ENCODE measurements at places on chromosomes 3 and 15.

GRCh38 chr15:27273506-27273905, 302.5 kb downstream of the GABRG3 start:
- no peak for DNase-seq

DNA sequence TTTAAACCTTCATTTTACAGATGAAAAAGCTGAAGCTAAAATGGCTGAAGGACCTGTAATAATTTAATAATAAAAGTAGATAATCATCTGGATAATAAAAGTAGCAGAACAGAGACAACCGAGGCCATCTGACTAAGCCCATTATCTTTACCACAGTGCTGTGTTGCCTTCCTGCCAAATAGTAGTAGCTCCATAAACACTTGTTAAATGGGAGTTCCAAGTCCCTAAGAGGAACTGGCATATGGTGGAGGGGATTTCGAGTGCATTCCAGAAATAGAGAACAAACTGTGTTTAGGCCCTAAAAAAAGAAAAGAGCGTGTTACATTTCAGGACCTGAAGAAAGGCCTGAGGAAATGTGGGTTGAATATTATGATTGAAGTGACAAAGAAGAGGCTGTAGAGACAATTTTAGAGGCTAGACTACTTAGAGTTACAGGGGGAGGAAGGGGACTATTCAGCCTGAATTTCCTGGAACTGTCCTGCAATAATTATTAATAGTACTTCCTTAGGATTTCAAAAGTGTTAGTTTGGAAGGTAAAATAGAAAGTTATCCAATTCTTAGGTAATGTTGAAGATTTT, 424.3 kb downstream of the ROBO2 start:
- no peak for DNase-seq

- no peak for DNase-seq
Observed at GRCh38 chr3:28923994-28924393, 356.9 kb upstream of the RBMS3 start.

DNA sequence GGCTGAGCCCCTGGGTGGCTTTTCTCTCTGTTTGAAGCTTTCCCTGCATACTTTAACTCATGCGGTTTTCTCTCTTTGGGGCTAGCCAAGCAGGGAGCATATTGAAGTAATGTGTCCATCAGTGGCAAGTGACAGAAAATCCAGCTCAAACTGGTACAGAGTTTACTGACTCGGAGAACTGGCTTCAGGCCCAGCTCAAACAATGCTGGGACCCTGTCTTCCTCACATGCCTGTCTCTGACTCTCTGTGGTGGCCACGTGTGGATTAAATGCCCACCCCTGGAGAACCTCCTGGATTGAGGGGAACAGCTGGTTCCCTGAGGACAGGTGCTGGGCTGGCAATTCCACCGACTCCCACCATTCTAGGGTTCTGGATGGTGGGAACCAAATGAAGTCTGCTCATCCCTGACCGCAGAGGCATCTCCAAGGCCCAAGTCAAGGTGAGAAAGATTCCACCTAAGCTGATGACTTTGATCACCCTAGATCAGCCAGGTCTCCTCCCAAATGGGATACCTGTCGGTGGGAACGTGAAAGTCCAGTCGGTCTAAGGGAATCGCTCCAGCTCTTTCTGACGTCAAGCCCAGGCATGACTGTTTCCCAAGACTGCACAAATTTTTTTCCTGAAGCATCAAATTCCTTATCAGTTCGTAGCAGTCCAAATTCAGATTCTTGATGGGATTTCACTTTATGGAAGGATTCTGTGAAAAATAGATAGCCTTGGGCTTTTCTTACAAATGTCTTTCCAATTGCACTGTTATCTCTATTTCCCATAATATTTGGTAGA, 16.3 kb upstream of the HDAC11 start:
- no peak for DNase-seq

DNA sequence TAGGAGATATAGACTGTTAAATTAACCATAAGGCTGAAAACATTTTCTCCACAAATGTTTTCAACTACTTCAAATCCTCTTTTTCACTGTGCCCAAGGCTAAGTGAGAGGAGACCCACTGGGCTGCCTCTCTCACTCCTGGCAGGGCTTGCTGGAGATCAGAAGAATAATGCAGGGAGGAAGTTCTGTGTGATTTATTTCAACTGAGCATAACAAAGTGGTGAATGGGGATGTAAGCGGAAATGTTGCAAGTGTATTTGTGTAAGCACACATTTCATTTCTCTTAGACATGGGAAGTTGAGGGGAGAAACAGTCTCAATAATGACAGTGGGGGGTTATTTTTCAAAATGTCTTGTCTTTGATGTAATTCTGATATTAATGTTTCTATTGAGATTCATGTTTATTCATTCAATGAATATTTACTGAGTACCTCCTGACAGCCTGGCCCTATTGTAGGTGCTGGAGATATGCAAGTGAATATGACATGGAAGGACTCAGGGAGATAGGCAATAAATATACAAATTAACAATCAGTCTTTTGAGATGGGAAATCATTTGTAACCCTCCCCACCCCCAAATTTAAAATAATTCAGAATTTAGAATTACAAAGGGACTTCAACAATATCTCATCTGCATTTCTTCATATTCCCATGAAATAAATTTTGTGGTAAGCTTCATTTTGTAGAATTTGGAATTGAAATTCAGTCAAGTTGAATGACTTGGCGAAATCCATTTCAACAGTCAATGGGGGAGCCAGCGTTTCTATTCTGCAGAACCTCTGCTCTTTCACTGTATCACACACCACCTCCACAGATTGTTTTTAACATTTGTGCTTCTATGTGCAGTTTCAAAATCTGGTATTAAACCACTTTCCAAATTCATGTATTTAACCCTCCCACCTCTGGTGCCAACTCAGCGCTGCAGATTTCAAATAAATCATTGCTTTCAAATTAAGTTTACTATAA, 247.2 kb downstream of the SLC9A9 start:
- DNase-seq = no peak

DNA sequence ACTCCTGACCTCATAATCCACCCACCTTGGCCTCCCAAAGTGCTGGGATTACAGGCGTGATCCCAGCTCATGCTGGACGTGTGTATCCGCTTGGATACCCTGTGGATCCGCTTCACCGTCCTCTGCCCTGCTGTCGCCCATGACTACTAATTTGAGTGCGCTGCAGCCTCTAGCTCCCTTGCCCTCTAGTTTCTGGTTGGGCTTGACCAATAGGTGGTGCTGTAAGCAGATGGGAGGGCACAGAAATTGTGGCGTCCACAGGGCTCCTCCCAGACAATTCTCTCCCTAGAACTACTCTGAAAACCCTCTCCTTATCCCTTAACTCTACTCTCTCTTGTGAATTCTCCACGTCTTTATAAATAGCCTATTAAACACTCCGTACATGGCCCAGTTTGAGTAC, 36.2 kb downstream of the ZPLD1 start:
- DNase-seq = no peak

GRCh38 chr3:171150945-171151344, 124.4 kb upstream of the SLC2A2 start:
- no peak for DNase-seq

DNA sequence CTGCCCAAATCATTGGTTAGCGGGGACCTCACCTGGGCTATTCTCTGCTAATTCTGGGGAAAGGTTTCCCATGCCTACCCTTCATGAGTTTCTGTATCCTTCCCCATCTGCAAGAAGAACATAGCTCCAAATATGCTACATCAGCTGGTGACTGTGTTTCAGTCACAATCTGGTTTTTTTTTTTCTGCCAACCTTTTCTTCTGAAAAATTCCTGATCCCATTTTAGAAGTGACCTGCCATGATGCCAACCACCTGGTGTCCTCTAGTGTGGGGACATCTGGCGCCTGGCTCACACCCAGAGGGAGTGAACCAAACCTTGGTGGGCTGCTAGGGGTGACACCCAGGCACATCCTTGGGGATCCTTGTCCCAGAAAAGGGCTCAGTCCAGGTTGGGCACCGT, 76.1 kb downstream of the CHRD start:
- DNase-seq = no peak

GRCh38 chr15:60554494-60554893, 75.6 kb upstream of the ICE2 start:
- no peak for DNase-seq

DNA sequence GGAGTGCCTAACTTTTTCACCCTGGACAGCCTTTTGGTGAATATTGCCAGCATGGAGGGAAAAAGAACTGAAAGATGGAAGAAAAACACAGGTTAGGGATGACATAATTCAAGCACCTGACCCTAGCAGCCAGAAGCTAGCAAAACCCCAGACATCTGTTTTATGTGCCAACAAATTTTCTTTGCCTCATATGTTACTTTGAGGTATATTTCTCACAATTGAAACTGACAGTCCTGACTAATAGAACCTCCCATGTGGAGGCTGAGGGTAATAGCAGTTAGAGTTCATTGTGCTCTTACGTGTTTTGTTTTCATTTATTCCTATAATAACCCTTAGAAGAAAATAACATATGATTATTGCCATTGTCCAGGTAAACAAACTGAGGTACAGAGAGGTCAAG, 71.5 kb upstream of the SLC25A26 start:
- no peak for DNase-seq

DNA sequence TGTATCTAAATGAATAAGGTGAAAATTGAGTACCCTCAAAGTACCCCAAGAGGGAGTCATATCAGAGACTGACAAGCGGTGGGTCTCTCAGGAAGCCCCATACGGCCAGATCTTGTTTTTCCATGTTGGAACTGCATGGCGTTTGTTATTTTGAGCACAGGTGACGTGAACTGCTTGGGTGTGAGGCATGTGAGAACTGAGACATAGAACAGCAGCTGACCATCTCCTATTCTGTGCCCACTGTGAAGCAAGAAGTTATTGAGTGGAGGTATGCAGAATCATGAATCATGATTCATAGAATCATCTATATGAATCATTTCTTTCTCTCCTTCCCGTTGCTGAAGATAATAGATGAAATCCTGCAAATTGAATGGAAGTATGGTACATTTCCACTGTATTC, 4.6 kb downstream of the VPS8 start:
- DNase-seq = no peak

- no peak for DNase-seq
Observed at GRCh38 chr3:172319595-172319994, 128.7 kb downstream of the GHSR start.

GRCh38 chr3:168608926-168609325, 513.2 kb upstream of the GOLIM4 start:
- DNase-seq = no peak

- DNase-seq = no peak
Observed at GRCh38 chr15:41778521-41778920, 4.2 kb downstream of the MAPKBP1 start.

DNA sequence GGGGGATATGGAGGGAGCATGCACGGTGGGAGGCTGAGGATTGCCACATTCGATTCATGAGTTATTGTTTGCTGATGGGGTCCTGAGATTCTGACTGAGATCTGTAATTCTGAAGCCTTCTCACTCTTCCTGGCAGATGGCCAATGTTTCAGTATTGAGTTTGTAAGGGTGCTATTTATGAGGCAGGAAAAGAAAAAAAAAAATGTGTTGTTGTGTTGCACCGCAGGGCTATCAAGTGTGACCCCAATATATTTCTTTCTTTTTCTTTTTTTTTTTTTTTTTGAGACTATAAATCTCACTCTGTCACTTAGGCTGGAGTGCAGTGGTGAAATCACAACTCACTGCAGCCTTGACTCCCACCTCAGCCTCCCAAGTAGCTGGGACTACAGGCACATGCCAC, 3.2 kb upstream of the SENP2 start:
- DNase-seq = no peak

DNA sequence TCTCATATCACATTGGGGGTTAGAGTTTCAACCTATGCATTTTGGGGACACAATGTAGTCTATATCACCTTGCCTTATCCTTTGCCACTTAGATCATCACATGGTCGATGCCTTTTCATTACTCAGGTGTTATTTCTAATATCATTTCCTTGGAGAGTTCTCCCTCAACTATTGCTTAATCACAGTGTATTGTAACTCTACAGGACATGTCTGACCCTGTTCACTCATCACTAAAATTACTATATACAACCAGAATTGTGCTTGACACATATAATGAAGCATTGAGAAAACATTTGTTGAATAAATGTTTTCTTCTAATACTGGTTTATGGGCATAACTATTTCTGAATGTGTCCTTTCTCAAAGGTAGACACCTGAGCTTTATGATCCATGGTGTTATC, 207.4 kb downstream of the EPHA6 start:
- no peak for DNase-seq

- no peak for DNase-seq
Observed at GRCh38 chr3:81378552-81379293, 382.7 kb downstream of the GBE1 start.

- no peak for DNase-seq
Observed at GRCh38 chr15:99590913-99591646, 25.3 kb downstream of the MEF2A start.

- DNase-seq = no peak
Observed at GRCh38 chr3:149881879-149882278, 68.9 kb downstream of the RNF13 start.

- DNase-seq = no peak
Observed at GRCh38 chr3:197463279-197463678, 92.5 kb downstream of the BDH1 start.

DNA sequence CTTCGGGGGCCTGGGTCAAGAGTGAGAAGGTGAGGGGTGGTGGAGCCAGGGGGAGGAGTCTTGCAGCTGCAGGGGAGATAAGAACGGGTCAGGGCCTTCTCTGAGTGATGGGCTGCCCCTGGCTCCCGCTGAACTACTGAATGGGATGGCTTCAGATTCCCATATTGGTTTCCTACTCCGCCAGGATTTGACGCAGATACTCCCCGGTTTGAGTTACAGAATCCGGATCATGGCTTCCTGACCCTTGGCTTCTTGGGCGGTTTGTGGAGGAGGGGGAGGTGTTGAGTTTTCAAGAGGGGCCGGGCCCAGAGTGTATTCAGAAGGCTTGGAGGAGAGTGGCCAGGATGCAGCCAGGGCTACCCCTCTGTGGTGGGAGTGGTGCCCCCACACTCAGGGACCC, 119.9 kb upstream of the ATP2B2 start:
- DNase-seq = no peak

GRCh38 chr3:66093981-66094380, 55.3 kb upstream of the MAGI1 start:
- DNase-seq = no peak

DNA sequence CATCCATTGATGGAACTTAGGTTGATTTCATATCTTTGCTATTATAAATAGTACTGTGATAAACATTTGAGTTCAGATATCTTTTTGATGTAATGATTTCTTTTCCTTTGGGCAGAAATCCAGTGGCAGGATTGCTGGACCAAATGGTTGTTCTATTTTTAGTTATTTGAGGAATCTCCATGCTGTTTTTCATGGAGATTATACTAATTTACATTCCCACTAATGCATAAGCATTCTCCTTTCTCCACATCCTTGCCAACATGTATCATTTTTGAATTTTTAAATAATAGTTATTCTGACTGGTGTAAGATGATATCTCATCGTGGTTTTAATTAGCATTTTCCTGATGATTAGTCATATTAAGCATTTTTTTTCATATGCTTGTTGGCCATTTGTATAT, 144.0 kb upstream of the SUCLG2 start:
- DNase-seq = no peak

GRCh38 chr3:69051756-69052471, at the start of gene TMF1:
TMF1 (minus strand) TSS chr3:69052333; CDS start chr3:69052086, 247 bp downstream.
- DNase-seq = peak; percentile 96

Data from activated naive CD4-positive, alpha-beta T cell treated with anti-CD3 and anti-CD28 coated beads, Interleukin-2, amount 50 U/mL, for 16 hours (primary cell).